ENCODE measurements at places on chromosomes 7 and 10. TPM values are rescaled to one million over a fixed set of nuclear protein-coding genes. Genes with fewer than 3 reads are reported as not detected.

Gene MUC3A
- not detected for total RNA-seq

Gene CHST15
- 30.0 TPM for total RNA-seq

Gene AMPH
- total RNA-seq, result not detected

Gene PNLIPRP3
- 0.56 TPM for total RNA-seq

Gene GRB10
- total RNA-seq, result 31.5 TPM

Gene GIMAP8
- not detected for total RNA-seq

Gene GARS1
- total RNA-seq, result 140 TPM

Gene CCT6A
- total RNA-seq, result 369 TPM

Gene PIP4K2A
- 12.5 TPM for total RNA-seq

Gene HMX2
- not detected for total RNA-seq

Gene AGR3
- not detected for total RNA-seq

Gene CRHR2
- not detected for total RNA-seq

Gene BAMBI
- total RNA-seq, result 0.47 TPM

All from myocyte (in vitro differentiated cells).